Kasumi-1 (cell line): ENCODE measurements at places on chromosomes 2 and 18.

GRCh38 chr18:6830916-6831315 lies 101.4 kb downstream of the ARHGAP28 start:
- no peak for DNase-seq

- DNase-seq: no peak
These were observed 596.9 kb downstream of the DCC start for GRCh38 chr18:52936931-52937330.

GRCh38 chr2:27634291-27634690 lies 5.4 kb downstream of the GPN1 start:
- no peak for DNase-seq

DNA sequence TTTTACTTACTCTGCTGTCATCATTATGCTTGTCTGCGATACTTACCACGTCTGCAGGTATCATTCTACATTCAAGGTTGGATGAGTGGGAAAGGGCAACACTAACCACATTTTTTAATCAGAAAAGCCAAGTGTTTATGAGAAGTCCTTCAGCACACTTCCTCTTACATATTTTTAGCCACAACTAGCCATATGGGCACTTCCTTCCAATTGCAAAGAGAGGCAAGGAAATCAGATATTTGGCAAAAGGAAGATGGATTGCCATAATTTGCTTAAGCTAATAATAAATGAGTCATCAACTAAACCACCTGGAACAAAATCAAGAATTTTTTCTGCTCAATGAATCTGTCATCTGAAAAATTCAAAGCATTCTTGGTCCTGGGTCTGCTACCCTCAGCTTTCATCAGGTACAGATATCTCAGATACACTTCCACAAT lies 16.7 kb upstream of the MRO start:
- DNase-seq: peak; percentile 59

GRCh38 chr2:216713691-216714336 lies 18.5 kb upstream of the IGFBP5 start:
- no peak for DNase-seq

DNA sequence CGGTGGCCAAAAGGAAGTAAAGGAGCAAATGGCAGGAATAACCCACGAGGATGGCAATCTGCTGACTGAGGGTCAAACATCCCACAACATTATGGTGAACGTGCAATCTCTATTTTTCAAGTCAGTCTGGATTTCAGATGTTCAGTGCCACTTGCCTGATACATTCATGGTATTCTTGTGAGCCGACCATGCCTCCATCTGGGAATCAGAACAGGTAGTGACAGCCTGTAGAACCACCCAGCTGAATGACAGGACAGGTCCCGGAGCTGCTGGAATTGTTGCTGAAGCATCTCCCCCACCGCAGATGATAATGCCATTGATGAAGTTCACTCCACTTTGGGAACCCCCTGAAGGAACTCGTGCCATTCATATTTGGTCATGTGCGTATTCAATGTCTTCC lies 123.2 kb downstream of the CAPN13 start:
- DNase-seq: no peak

DNA sequence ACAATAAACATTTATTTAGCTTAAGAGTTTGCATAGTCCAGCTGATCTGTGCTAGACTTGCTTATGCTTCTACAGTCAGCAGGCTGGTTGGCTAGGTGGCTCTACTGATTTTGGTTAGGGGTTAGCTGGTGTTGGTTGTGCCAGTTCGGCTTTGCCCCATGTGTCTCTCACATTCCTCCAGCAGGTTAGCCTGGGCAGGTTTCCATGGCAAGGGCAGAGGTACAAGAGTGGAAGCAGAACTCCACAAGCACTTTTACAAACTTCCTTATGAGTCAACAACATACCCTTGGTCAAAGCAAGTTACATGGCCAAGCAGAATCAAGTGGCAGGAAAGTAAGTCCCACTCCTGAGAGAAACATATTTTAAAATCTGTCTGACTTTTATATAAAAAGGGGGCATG lies 82.3 kb downstream of the SS18 start:
- DNase-seq: no peak

GRCh38 chr2:242063850-242064249 lies 194.3 kb downstream of the RTP5 start:
- DNase-seq: no peak

DNA sequence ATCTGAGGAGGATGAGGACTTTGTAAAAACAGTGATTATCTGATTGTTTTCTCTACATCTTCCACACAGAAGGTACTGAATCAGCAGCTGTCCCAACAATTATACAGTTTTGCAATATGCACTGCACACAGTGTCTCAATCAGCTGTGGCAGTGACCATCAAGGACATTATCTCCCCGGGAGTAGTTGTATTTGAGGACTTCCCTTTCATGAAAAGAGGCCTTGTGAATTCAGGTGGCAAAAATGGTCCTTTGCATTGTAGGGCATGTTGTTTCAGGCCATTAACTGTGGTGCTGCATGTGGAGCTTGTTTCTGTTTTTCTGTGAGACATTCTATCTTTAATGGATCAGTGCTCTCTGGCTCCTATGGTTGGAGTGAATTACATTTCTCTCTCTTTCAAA lies 779.4 kb upstream of the FSHR start:
- no peak for DNase-seq

DNA sequence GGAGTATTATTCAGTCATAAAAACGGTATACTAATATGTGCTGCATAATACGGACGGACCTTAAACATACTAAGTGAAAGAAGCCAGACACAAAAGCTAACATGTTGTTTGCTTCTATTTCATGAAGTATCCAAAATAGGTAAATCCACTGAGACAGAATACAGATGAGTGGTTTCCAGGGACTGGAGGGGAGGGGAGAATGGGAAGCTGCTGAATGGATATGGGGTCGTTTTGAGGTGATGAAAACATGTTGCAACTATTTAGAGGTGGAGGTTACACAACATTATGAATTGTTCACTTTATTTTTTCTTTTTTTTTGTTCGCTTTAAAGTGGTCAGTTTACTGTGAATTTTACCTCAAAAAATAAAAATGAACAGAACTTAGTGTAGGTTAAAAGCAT lies 52.9 kb downstream of the RAB10 start:
- no peak for DNase-seq

GRCh38 chr18:41809652-41810051 lies 145.4 kb upstream of the PIK3C3 start:
- no peak for DNase-seq

GRCh38 chr2:159829376-159829775 lies 31.4 kb upstream of the CD302 start:
- DNase-seq: no peak

GRCh38 chr2:95026471-95027368 lies 1.2 kb downstream of the MAL start:
- no peak for DNase-seq

- DNase-seq: no peak
These were observed 1227.1 kb upstream of the CELF4 start for GRCh38 chr18:38792731-38793130.

- DNase-seq: no peak
These were observed 34.3 kb downstream of the GALM start for GRCh38 chr2:38700113-38700785.

DNA sequence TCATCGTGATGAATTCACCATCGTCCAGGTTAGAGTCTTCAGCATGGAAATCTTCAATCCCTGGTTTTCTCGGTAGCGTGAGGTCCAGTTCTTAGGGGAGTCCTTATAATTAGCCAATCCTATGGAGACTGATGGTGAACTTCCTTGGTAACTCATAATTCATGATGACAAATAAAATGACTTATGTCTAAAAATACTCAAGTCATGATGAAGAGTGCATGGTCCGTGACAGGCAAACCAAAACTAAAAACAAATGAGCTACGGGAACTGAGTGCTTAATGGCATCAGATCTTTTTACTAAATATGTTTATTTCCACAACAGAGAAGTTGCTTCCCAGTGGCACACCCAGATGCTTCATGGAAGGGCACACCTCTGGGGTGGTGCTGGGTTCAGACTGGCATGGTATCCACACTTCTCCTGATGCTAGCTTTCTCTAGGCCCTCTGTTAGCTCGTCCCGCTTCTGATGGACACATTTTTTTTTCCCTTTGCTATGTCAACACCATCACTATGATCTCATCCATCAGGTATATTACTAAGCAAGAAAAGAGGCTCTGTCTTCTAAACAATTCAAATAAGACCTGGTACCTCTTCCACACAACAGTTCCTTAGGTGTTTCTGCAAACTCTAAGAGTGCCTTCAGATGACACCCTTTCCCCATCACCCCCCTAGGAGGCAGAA lies 92.8 kb upstream of the NEDD4L start:
- DNase-seq: no peak

DNA sequence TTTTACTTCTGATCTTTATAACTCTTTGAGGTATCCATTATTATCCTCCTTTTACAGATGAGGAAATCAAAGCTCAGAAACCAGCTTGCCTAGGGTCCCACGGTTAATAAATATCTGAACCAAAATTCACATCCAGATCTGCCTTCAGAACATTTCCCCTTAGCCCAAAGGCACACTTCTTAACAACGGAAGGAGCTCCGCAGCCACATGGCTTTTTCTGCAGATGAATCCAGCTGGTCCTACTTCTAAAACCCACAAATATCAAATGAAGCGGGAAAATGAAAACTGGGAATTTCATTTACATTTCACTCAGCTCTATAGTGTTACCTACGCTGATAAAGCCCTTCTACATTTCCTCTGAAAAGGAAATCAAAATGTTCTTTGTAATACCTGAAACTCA lies 357.0 kb upstream of the ID2 start:
- DNase-seq: no peak

DNA sequence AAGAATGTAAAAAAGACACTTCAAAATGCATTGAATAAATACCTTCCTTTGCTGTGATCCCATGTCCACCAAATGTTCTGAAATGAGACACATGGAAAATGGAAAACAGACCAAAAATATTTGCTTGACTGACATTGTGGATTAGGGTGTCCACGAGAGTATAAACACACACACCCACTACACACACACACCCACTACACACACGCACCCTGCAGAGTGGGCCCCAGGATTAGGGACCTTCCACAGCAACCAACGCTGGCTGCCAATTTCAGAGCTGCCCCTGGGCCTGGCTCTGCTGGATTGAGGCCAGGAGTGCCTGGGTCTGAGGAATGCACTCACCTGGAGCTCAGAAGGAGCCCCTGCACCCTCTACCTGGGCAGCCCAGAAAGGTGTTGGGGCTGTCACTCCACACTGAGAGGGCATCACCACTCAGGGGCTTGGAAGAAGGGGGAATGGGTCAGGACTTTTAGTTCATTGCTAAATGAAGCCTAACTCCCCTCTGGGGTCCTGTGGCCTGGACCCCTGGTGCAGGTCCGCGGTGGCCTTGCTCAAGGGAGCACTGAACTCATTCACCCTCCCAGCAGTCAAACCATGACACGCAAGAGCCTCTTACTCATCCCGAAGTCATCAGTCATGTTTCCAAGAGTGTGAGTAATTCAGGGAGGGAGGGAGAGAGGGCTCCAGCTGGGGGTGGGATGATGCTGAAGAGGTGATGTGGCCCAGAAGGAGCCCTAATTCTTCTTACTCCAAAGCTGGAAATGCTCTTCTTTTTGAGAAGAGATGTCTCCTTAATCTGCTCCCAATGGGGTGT lies 50.2 kb upstream of the PLB1 start:
- no peak for DNase-seq

DNA sequence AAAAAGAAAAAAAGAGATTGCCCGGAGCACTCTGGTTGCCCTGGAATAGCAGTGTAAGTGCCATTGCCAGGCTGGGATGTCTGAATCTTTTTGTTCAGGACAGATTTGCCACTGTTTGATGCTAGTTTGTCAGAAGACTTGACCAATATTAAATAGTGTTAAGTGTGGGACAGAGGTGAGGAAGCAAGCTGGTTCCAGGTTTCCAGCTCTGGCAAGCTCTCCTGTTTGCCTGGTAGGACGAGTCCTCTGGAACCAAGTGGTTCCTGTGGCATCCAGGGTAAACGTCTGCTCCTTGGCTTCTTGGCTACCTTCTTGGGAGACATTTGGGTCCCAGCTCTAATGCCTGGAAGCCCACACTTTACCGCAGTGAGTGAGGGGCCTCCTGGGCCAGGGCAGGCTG lies 20.8 kb upstream of the IGFBP5 start:
- DNase-seq: no peak

GRCh38 chr2:43105586-43106558 lies 120.5 kb downstream of the ZFP36L2 start:
- peak; percentile 93 for DNase-seq

GRCh38 chr2:165470361-165470760 lies 863 bp downstream of the CSRNP3 start:
- DNase-seq: no peak

GRCh38 chr18:10245031-10245845 lies 209.2 kb upstream of the APCDD1 start:
- no peak for DNase-seq

GRCh38 chr2:236629961-236630872 lies 60.6 kb downstream of the ACKR3 start:
- no peak for DNase-seq

DNA sequence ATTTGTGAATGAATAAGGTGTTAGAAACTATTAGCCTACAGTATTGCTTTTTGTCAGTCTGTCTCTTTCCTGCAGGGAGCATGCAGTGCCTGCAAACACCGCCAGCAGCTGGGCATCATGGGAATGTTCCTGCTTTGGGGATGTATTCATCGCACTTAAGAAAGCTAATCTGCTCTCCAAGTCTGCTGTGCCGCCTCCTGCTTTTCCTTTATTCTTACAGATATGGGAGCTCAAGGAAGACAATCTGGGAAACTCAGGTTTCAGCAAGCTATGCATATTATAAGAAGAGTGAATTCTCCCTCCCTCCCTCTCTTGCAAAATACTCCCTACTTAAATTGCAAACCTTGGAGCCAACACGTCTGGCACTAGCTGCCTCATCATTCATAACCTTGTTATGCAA lies 479.2 kb upstream of the ACVR2A start:
- DNase-seq: no peak

GRCh38 chr2:176138923-176139660 lies 9.6 kb downstream of the HOXD8 start:
- no peak for DNase-seq

GRCh38 chr2:37993143-37993542 lies 68.1 kb downstream of the RMDN2 start:
- DNase-seq: peak; percentile 16

DNA sequence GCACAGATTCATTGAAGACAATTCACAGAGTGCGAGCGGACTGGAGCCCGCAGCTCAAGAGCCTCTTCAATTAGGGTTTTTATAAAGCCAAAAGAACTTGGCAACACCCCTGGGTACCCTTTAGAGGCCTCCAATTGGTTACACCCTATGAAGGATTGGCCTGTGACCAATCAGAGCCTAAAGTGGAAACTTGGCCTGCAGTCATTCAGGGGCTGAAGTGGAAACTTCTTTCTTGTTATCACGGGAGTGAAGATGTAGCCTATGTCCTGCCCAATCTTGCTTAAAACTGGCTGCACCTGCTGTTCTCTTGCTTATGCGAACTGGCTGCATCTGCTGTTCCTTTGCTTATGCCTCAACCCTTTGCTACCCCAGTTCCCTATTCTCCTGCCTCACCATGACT lies 1.8 kb upstream of the HJURP start:
- no peak for DNase-seq

- no peak for DNase-seq
These were observed 270.1 kb downstream of the TCF4 start for GRCh38 chr18:55317864-55318263.

GRCh38 chr2:104865096-104865470 lies 11.2 kb downstream of the POU3F3 start:
- DNase-seq: no peak
